ENCODE measurements at places on chromosomes 1 and 21.

DNA sequence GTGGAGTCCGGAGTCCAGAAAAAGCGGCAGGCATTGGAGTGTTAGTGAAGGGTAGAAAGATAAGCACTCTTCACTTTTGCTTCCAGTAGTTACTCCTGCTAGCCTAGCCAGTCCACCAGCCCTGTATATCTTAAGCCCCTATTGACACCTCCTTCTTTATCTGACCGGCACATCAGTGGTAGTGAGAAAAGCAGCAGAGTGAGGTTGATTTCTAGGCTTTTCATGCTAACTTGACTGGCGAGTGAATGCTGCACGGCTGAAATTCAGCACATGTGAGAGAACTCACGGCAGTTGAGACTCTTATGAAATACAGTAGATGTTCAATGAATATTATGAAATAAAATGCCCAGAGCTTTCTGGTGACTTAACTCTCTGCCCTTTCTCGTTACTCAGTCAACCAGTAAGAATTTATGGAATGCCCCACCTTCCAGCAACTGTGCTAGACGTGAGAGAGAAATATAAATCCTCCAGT, 128.2 kb downstream of the CACHD1 start:
- no peaks in the 10 kb centered on the region for H3K27me3 ChIP-seq
- peaks cover 33% of the 10 kb centered on the region for H3K4me1 ChIP-seq

DNA sequence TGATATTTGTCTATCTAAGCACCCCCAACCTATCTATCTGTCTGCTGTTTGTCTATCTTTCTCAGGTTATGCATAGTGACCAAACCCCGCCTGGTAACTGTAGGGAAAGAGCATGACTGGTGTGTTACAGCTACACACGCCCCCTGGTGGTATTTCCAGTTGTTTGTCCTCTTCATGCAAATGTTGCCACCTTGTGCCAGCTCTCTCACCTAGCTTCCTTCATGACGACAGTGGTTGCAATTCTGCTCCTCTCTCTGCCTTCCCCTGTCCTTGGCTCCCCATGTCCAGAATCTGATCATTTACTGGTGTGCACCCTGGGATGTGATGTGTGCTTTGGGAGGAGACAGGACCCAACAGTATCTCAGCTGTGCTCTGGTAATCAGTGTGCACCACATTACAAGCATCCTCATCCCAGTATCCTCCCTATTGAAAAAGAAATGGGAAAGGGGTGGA, 8.1 kb upstream of the INKA2 start:
- DNase-seq = peak; percentile 83
- no peaks in the 10 kb centered on the region for H3K27me3 ChIP-seq
- no peak overlapping the region for H3K4me3 ChIP-seq
- no peaks in the 10 kb centered on the region for H3K36me3 ChIP-seq

DNA sequence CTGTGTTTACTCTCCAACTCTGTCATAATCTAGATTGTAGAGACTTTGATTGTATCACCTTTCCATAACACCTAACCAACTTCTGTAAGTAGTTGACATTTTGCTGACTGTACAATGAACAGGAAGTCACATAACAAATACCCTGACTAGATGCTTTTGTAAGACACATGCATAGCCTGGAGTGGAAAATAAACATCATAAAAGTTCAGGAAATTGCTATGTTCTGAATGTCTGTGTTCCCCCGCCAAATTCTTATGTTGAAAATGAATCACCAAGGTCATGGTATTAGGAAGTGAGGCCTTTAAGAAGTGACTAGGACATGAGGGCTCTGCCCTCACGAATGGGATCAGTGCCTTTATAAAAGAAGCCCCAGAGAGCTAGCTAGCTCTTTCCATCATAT, 40.4 kb upstream of the ZSWIM5 start:
- H3K4me1 ChIP-seq = no peaks in the 10 kb centered on the region
- no peaks in the 10 kb centered on the region for H3K27me3 ChIP-seq
- H3K36me3 ChIP-seq = no peaks in the 10 kb centered on the region
- DNase-seq = no peak
- H3K27ac ChIP-seq = no peak overlapping the region

GRCh38 chr1:156103521-156103947, 11.0 kb upstream of the LMNA start:
- peak overlapping the region; percentile 99 for H3K27ac ChIP-seq
- peaks cover 69% of the 10 kb centered on the region for H3K4me1 ChIP-seq
- H3K36me3 ChIP-seq = no peaks in the 10 kb centered on the region
- DNase-seq = no peak
- H3K4me3 ChIP-seq = peak overlapping the region; percentile 17

DNA sequence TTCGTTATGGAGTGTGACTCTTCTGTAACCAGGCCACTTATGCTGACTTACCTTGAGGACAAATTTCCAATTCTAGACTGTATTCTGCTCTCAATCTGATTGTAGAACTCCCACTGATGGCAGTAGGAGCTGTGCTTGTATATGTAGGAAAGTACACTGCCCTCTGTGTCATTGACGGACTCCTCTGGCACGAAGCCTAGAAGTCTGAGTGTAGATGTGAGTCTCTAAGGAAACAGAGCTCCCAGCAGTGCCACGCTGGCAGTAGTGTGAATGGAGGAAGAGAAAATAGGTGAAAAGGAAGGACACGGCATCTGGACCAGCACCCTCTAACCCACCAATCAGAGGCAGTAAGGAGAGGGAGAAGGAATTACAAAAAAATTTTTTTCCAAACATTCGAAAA, 130.4 kb upstream of the ADGRL2 start:
- no peak overlapping the region for H3K27ac ChIP-seq
- no peak overlapping the region for H3K4me3 ChIP-seq
- H3K27me3 ChIP-seq = no peaks in the 10 kb centered on the region
- no peaks in the 10 kb centered on the region for H3K36me3 ChIP-seq
- no peak for DNase-seq

DNA sequence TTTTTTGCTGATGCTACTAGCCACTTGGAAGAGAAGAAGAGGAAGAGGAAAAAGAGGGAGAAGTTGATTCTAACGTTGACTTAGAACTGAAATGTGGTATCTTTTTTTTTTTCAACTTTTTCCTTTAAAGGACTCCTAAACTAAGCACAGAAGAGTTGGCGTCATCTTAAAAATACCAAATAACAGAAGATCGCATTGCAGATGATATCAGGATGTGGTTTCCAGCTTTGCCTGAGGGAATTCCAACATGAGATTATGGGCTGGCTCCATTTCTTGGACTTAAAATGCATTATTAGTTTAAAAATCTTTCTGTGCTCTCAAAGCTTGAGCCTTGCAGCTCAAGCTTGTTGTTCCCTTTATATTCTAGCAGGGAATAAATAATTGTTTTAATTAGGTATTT, 29.8 kb downstream of the WDR3 start:
- H3K36me3 ChIP-seq = peaks cover 31% of the 10 kb centered on the region
- H3K27me3 ChIP-seq = no peaks in the 10 kb centered on the region
- no peak overlapping the region for H3K4me3 ChIP-seq
- H3K27ac ChIP-seq = no peak overlapping the region
- H3K4me1 ChIP-seq = no peaks in the 10 kb centered on the region

- no peaks in the 10 kb centered on the region for H3K36me3 ChIP-seq
- H3K27me3 ChIP-seq = no peaks in the 10 kb centered on the region
- DNase-seq = no peak
Observed at GRCh38 chr1:67748630-67749029, 63.6 kb downstream of the GADD45A start.

DNA sequence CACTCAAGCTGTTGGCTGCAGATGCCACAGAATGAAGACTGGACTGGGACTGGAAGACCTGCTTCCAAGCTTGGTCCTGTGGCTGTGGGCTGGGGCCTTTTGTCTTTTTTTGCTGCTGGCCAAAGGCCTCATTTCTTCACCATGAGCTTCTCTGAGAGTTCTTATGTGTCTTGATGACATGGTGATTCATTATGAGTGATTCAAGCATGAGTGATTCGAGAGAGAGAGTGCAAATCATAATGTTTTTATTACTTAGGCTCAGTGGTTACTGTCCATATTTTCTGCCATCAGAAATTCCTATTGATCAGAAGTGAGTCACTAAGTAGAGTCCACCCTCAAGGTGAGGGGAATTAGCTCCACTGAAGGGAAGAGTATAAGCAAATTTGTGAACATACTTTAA, 94.0 kb downstream of the PCP4 start:
- no peaks in the 10 kb centered on the region for H3K36me3 ChIP-seq
- no peaks in the 10 kb centered on the region for H3K27me3 ChIP-seq
- no peak overlapping the region for H3K4me3 ChIP-seq
- no peak overlapping the region for H3K27ac ChIP-seq
- DNase-seq = no peak
- H3K4me1 ChIP-seq = no peaks in the 10 kb centered on the region

DNA sequence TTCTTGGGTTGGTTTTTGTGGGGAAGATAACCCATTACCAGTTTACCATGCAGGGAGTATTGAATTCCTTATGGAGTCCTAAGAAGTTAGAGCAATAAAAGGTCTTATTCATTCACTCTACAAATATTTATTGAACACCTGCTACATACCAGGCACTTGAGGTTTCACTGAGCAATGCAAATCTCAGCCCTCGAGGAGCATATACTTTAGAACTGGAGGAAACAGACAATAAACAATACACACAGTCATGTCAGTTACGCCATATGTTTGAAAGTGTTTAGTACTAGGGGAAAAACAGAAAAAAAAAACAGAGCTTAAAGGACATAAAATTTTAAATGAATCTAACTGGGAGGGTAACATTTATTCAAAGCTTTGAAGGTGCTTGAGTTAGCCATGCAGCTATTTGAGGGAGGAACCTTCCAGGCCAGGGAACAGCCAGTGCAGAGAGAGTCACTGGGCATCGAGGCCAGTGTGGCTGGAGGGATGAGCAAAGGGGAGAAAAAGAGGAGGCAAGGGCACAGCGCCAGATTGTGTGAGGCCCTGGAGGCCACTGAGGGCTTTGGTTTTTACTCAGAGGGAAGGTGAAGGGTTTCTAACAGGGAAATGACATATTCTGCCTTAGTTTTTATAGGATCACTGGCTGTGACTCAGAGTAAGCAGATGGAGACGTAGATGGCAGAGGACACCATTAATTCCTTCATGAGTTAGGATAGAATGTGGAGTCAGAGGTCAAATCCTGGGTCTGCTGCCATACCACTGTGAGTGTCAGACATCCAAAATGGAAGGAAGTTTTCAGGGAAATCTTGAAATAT, 32.7 kb downstream of the C1orf21 start:
- peaks cover 97% of the 10 kb centered on the region for H3K4me1 ChIP-seq
- H3K4me3 ChIP-seq = no peak overlapping the region
- H3K27me3 ChIP-seq = no peaks in the 10 kb centered on the region
- H3K27ac ChIP-seq = peak overlapping the region; percentile 66
- no peak for DNase-seq

DNA sequence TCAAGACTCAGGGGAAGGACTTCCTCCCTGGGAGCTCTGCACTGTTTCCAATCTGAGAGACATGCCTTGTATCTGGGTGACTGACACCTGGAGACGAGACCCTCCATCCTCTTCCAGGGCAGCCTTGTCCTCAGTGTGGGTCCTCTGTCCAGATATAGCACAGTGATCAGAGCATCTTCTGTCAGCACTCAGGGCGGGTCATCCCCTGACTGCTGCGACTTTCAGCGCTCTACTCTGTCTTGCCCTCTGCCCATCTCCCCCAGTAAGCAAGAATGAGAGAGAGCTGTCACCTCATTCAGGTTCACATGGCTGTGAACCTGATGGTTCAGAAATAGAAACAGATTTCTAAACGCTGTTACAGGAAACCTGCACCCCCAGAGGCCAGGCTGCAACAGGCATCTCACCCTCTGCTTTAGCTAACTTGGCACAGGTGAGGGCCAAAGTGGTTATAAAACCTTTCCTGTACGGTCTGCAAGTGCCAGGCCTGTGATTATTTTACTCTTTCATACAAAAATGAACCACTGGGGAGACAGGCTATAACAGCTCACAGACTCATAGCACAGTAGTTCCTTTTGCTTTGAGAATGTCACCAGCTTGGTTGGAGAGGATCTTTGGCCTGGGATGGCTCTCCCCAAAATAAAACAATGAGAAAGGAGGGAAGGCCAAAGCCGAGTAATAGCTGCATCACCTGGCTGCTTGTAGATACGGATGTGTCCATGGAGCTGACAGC, 11.4 kb upstream of the TENT5C start:
- H3K27ac ChIP-seq = no peak overlapping the region
- H3K4me3 ChIP-seq = no peak overlapping the region
- no peaks in the 10 kb centered on the region for H3K36me3 ChIP-seq
- H3K4me1 ChIP-seq = peaks cover 5% of the 10 kb centered on the region
- no peaks in the 10 kb centered on the region for H3K27me3 ChIP-seq
- no peak for DNase-seq

DNA sequence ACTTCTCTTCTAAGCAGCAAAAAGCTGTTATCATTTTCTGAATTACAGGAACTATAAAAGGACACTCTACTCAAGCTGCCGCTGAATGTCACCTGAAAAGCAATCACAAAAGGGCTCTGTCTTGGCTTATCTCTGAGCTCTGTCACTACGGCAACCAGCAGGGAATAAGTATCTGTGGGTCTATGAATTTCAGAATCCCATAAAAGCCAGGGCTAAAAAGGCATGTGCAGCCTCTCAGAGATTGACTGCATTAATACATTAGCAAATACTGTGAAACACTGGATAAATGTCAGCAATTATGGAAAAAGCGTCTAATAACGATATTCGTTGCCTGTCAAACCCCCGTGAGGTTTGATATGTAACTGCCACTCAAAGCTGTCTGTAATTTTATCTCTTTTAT, 210.2 kb upstream of the DMRTA2 start:
- H3K27ac ChIP-seq = no peak overlapping the region
- no peaks in the 10 kb centered on the region for H3K36me3 ChIP-seq
- no peak for DNase-seq
- no peak overlapping the region for H3K4me3 ChIP-seq
- H3K4me1 ChIP-seq = no peaks in the 10 kb centered on the region
- H3K27me3 ChIP-seq = no peaks in the 10 kb centered on the region

Measured in vagina (tissue), 2 donors.